ENCODE measurements at places on chromosomes 11 and 22. TPM values are rescaled to one million over a fixed set of nuclear protein-coding genes. Genes with fewer than 3 reads are reported as not detected.

The GLB1L3 gene
- total RNA-seq = 0.83 TPM

The LRRC74B gene
- total RNA-seq = not detected

The LARGE2 gene
- total RNA-seq = 3.0 TPM

The SPON1 gene
- total RNA-seq = 0.81 TPM

The OR52I1 gene
- 0.27 TPM for total RNA-seq

The SIAE gene
- total RNA-seq = 4.5 TPM

The RAB36 gene
- 2.0 TPM for total RNA-seq

The B4GALNT4 gene
- total RNA-seq = 418 TPM

The CLP1 gene
- 17.1 TPM for total RNA-seq

The DYNC2H1 gene
- 9.7 TPM for total RNA-seq

The CCND1 gene
- total RNA-seq = 36.1 TPM

DNA sequence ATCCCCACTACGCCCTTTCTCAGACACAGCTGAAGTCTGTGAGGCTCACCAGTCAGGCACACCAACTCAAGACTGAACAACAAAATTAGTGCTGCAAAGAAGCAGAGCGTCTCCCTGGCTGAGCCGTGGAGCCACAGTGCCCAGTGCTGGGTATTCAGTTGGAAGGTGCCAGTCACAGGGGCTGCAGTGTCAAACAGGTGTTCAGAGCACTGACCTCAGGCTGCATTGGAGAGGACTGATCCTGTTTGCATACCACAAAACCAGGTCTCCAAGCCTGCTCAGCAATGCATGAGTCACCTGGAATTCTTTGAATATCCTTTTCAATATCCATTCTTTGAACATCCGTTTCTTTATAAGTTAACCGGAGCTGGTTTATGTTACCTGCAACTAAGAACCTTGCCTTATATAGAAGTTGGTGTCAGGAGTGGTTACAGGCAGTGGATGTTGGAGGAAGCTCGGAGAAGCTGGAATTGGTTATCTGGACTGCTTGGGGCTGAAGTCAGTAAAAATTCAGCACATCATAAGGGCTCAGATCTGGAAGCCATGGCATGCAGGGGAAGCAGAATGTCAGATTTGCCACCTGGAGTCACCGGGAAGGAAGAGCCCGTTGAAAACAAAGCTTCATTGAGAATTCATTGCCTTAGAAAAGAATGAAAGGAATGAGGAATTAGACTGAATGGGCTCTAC is 30.3 kb downstream of the PDGFB start:
- peaks cover 1% of the 10 kb centered on the region for H3K27me3 ChIP-seq
- DNase-seq = no peak
- H3K36me3 ChIP-seq = no peaks in the 10 kb centered on the region
- no peak overlapping the region for H3K27ac ChIP-seq
- no peak overlapping the region for H3K4me3 ChIP-seq

GRCh38 chr11:57370251-57370650 is 10.7 kb downstream of the PRG3 start:
- no peak for DNase-seq
- peaks cover 16% of the 10 kb centered on the region for H3K36me3 ChIP-seq
- H3K4me3 ChIP-seq = no peak overlapping the region
- no peak overlapping the region for H3K27ac ChIP-seq
- H3K27me3 ChIP-seq = peaks cover 19% of the 10 kb centered on the region

DNA sequence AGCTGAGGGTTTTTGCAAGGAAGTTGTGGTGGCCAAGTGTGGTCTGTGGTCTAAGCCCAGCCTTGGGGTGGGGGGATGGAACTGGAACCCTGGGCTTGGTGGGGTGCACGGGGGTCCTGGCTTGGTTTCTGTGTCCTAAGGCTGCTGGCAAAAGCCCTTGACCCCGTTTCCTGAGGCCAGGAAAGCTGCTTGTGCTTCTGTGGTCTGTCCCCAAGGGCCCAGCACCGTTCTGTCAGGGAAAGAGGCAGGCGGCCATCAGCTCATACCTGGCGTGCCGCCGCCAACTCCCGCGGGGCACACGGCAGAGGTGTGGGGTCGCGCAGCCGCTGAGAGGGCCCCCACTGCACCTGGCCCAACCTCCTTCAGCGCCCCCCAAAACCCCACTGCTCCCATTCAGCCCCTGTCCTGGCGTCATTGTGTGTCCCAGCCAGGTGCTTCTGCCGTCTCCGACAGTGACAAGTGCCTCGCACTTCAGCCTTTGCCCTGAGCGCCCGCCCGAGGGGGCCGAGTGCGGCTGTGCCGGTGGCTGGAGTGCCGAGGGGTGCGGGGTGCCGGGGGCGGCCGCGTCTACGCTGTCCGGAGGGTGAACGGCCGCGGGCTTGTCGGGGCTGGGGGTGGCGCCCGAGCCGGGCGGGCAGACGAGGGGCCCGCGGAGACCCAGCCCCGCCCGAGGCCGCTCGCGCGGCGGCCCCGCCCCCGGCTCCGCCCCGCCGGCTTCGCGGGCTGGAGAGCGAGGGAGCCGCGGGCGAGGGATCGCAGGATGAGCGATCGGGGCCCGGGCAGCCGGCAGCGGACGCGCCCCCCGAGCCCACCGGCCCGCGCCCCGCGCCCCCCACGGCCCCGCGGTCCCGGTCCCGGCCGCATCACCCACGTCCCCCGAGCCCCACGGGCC is at the start of gene CNIH2:
Gene CNIH2, plus strand, starts transcription at position 705 of the 892 bp plus-strand sequence. CDS start 282 bp downstream, outside the sequence.
- H3K4me1 ChIP-seq = peaks cover 17% of the 10 kb centered on the region
- peaks cover 17% of the 10 kb centered on the region for H3K27me3 ChIP-seq
- DNase-seq = peak; percentile 76
- peaks cover 4% of the 10 kb centered on the region for H3K36me3 ChIP-seq
- peak within 1 kb of the TSS; percentile 89 for H3K4me3 ChIP-seq

- no peak overlapping the region for H3K4me3 ChIP-seq
- no peak overlapping the region for H3K27ac ChIP-seq
- no peak for DNase-seq
- H3K27me3 ChIP-seq = peaks cover 5% of the 10 kb centered on the region
Observed at GRCh38 chr22:22933100-22933806, 45.6 kb downstream of the IGLL5 start.

GRCh38 chr11:106482917-106483785 is 405.7 kb downstream of the AASDHPPT start:
- no peak overlapping the region for H3K4me3 ChIP-seq
- H3K27me3 ChIP-seq = peaks cover 2% of the 10 kb centered on the region
- peaks cover 4% of the 10 kb centered on the region for H3K4me1 ChIP-seq
- H3K27ac ChIP-seq = peak overlapping the region; percentile 23
- no peaks in the 10 kb centered on the region for H3K36me3 ChIP-seq

GRCh38 chr11:47331454-47332302 is 20.8 kb downstream of the MYBPC3 start:
- no peaks in the 10 kb centered on the region for H3K27me3 ChIP-seq
- H3K27ac ChIP-seq = no peak overlapping the region
- peaks cover 6% of the 10 kb centered on the region for H3K4me1 ChIP-seq
- no peak overlapping the region for H3K4me3 ChIP-seq
- no peak for DNase-seq

DNA sequence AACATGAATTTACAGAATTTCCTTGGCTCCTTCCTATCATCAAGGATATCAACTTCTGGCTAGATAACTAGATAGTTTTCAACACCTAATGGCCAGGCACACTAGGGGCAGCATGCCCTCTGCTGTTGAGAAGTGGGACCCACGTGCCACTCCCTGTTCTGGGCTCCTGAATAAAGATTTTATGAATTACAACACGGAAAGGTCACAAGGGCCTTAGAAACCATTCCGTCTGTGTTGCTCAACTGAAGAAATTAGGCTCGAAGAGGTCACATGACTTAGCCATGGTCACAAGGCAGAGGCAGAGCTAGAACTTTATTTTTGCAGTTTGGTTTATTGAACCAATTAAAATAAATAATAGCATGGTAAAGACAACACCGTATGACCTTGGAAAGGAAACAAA is 36.0 kb downstream of the PRCP start:
- no peaks in the 10 kb centered on the region for H3K36me3 ChIP-seq
- H3K27me3 ChIP-seq = peaks cover 1% of the 10 kb centered on the region
- DNase-seq = peak; percentile 53
- no peak overlapping the region for H3K4me3 ChIP-seq

DNA sequence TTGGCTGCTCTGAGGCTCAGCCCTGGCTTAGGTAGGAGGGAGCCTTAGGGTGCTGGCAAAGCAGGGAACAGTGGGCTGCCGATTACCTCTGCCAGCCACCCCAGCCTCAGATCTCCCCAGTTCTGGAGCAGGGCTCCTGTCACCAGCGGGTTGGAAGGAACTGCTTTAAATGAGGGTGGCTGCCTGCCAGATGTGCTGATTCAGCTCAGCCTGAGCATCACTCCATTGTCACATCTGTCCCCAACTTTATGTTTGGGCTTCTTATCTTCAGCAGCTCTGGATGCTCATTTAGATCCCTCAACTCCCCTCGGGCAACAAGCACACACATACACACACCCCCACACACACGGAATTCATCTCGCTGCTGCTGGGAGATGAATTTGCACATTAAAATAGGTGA is 16.9 kb upstream of the ANKK1 start:
- no peak overlapping the region for H3K27ac ChIP-seq
- no peak for DNase-seq
- no peaks in the 10 kb centered on the region for H3K27me3 ChIP-seq
- H3K4me3 ChIP-seq = no peak overlapping the region

GRCh38 chr22:45771711-45772110 is 100.1 kb downstream of the ATXN10 start:
- H3K36me3 ChIP-seq = peaks cover 6% of the 10 kb centered on the region
- H3K4me3 ChIP-seq = no peak overlapping the region
- no peak for DNase-seq
- H3K27me3 ChIP-seq = no peaks in the 10 kb centered on the region
- H3K4me1 ChIP-seq = peaks cover 23% of the 10 kb centered on the region

DNA sequence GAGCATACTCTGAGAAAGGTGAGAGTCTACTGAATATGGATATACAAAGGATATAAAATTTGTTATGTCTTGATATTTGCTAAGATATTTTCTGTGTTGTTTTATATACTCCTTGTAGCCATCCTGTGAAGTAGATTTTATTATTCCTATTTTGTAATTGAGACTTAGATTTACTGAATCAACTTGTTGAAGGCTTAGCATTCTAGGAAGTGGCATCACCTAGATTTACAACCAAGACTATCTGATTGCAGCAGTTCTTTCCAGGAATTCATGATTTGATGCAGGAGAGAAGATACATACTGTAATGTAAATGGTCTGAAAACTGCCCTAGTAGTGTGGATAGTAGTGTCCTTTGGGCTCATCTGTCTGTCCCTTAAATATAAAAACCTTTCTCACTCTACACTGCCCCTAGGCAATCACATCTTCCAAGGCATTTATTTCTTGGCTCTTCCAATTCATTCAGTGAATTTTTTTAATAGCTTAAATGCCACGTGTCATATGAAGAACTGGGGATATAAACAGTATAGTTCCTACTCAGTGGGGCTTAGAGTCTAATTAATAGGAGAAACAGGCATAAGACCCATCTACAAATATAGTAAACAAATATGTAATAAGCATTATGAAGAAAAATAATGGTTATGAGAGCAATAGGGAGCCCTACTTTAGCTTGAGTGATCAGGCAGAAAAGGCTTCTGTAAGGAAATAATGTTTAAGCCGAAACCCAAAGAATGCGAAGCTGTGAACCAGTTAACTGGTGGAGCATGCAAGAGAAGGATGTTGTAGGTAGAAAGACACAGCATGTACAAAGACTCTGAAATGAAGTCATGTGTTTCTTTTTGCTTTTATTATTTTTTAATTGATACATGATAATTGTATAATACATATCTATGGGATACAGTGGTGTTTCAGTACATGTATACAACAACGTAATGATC is 13.6 kb downstream of the IPO7 start:
- H3K27me3 ChIP-seq = peaks cover 2% of the 10 kb centered on the region
- H3K4me1 ChIP-seq = peaks cover 3% of the 10 kb centered on the region
- DNase-seq = no peak
- H3K27ac ChIP-seq = no peak overlapping the region
- no peaks in the 10 kb centered on the region for H3K36me3 ChIP-seq

GRCh38 chr11:77201370-77201769 is 73.3 kb downstream of the MYO7A start:
- peaks cover 10% of the 10 kb centered on the region for H3K4me1 ChIP-seq
- H3K36me3 ChIP-seq = no peaks in the 10 kb centered on the region
- H3K4me3 ChIP-seq = no peak overlapping the region
- no peak overlapping the region for H3K27ac ChIP-seq
- peaks cover 7% of the 10 kb centered on the region for H3K27me3 ChIP-seq

DNA sequence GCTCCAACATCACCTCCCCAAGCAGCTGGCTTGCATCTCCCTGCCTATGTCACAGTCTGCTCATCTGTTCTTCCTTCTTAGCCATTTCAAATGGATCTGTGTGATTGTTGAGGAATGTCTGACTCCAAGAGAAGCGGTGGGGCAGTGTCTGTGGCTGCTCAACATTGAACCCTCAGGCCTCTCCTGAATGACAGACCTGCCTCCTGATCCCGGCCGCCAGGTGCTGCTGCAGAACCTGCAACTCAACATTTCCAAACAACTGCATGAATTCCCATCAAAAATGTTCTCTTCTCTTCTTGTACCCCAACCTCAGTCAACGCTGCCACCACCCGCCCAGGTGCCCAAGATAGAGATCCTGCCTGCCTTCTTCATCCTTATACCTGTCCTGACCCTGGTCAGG is 132.5 kb downstream of the FBXO7 start:
- H3K4me3 ChIP-seq = no peak overlapping the region
- peaks cover 1% of the 10 kb centered on the region for H3K27me3 ChIP-seq
- DNase-seq = no peak
- H3K27ac ChIP-seq = no peak overlapping the region

GRCh38 chr11:46554213-46555147 is 39.3 kb downstream of the AMBRA1 start:
- H3K4me3 ChIP-seq = peak overlapping the region; percentile 22
- H3K4me1 ChIP-seq = peaks cover 6% of the 10 kb centered on the region
- H3K27ac ChIP-seq = peak overlapping the region; percentile 9
- H3K36me3 ChIP-seq = no peaks in the 10 kb centered on the region
- DNase-seq = no peak
- no peaks in the 10 kb centered on the region for H3K27me3 ChIP-seq

- H3K4me1 ChIP-seq = peaks cover 6% of the 10 kb centered on the region
- H3K27ac ChIP-seq = no peak overlapping the region
- H3K4me3 ChIP-seq = no peak overlapping the region
- peaks cover 25% of the 10 kb centered on the region for H3K36me3 ChIP-seq
- H3K27me3 ChIP-seq = peaks cover 2% of the 10 kb centered on the region
- DNase-seq = no peak
Observed at GRCh38 chr11:119468511-119468910, 45.5 kb upstream of the THY1 start.

GRCh38 chr22:19823902-19824211 is 30.8 kb downstream of the GNB1L start:
- peaks cover 5% of the 10 kb centered on the region for H3K27me3 ChIP-seq
- H3K27ac ChIP-seq = no peak overlapping the region
- DNase-seq = no peak
- peaks cover 6% of the 10 kb centered on the region for H3K4me1 ChIP-seq
- H3K4me3 ChIP-seq = no peak overlapping the region
- no peaks in the 10 kb centered on the region for H3K36me3 ChIP-seq
